ENCODE measurements at places on chromosomes 3 and 15. TPM values are rescaled to one million over a fixed set of nuclear protein-coding genes. Genes with fewer than 3 reads are reported as not detected.

DNA sequence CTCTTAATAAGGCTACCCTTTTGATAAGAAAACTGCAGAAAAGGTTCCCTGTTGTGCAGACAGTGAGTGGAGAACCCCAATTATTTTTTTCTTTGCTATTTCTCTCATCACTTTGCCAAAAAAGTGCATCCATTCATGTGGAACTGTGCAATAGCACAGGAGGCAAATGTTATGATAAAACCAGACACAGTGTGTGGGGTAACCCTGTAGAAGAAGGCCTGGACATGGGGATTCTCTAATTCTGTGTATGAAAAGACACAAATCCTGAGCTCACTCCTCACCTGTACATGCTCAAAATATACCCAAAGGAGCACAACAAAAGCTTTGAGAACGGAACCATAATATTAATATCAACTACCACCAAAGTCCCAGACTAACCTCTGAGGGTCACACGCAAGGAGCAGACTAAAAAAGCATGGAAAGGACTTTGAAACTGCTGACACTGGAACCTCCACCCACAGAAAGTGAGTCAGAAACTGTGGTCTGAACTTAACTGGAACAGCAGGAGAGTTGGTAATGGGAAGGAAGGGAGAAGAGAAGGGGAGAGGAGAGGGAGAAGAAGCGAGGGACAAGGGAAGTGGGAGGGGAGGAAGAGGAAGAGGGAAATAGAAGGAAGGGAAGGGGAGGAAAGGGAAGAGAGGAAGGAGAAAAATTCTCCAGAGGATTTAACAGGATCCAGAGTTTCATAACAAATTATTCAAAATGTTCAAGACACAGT lies 299.9 kb downstream of the TBC1D5 start:
- DNase-seq: no peak

GRCh38 chr3:52800079-52800478 lies 5.5 kb downstream of the ITIH3 start:
- no peak for DNase-seq

GRCh38 chr3:127053979-127054378 lies 71.1 kb downstream of the PLXNA1 start:
- DNase-seq: peak; percentile 41

- no peak for DNase-seq
Measured at GRCh38 chr3:31105438-31106077, 211.1 kb upstream of the GADL1 start.

DNA sequence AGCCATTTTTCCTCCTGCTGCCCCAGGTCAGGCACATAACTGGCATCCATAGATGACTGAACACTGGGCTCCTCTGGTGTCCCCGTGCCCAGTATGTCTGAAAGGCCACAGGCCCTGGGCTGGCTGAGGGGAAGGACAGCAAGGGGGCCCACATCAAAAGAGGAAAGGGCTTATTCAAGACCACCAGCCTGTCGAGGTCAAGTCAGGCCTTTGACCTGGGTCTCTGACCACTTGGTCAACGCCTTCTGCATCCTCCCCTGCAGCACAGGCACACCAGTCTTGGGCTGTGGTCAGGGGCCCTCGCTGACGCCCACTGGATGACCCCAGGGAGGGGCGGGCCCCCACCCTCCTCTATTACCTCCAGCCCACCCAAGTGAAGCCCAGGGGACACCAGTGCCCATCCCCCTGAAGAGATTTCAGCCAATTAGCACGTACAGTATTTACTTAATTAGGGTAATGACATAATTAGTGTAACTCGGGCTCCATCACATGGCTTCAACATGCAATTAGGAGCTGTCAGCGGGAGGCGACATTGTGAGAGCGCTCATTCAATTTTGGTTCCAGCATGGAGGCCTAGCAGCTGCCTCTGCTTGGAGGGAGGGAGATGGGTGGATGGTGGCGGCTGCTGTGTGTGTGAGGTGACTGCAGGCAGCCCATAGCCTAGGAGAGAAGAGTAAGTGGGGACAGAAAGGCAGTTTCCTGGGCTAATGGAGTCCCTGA lies 13.5 kb upstream of the DNAH1 start:
- DNase-seq: no peak

GRCh38 chr3:59372346-59372745 lies 322.5 kb upstream of the CFAP20DC start:
- DNase-seq: no peak

DNA sequence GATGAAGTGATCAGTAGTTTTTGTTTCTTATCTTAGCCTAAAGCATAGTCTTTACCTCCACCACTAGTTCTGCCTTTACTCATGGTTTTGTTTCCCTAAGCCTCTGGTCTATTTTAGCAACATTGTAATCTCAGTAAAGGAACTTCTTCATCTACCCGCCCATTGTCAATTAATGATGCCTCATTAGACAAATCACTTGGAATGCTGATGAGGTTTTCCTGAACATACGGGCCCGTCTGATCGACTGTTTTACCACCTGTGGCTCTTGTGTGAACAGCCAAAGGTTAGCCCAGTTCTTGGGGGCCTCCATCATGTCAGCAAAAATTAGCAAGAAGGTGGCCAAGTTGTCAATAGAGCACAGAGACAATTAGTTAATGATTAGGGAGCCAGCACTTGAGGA lies 470.1 kb upstream of the ARRDC4 start:
- no peak for DNase-seq

- no peak for DNase-seq
Measured at GRCh38 chr15:64341961-64342360, 14.0 kb downstream of the CSNK1G1 start.

DNA sequence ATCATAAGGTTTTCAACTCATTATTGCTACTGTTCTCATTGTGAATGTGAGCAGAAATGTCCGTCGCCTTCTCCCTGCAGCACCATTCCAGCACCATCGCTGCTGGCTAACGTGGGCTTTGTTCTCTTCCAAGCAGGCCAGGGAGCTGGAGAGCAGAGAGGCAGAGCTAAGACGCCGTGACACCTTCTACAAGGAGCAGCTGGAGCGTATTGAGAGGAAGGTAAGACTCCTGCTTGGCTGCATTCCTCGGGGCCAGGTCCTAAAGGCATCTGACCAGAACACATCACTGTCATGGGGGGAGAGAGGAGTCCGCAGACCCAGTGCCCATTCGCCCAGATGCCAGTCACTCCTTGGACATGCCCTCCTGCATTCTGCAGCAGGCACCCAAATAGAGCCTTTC lies 130.4 kb upstream of the PLXNA1 start:
- no peak for DNase-seq

DNA sequence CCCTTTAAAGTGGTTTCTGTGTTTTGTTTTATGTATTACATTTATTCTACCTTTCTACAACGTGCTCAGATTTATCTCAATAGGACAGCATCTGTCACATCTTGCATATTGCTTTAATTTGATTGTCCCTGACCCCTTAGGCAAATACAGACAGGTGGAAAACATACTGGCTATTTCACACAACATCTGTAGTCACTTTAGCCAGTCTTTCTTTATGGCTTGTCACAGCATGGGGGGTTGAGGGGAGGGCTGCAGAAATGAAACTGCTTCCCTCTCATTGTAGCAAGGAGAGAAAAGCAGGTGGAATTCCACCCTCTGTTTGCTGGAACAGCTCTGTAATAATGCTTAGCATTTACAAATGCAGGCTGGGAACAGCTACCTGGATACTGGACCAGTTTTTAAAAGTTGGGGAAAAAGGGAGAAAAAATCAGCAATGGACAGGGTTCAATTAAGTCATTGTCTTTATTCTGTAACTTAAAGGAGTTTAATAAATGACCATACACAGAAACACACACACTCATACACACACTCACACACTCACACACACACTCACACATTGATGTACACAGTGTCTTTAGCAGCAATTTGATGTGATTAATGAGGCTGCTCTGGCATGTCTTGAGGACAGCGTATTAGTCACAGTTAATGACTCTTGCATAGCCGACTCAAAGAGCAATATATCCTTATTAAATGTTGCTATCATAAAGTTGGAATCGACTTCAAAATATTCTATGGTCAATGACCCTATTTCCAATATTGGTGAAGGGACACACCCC lies 283.7 kb upstream of the GBE1 start:
- no peak for DNase-seq

DNA sequence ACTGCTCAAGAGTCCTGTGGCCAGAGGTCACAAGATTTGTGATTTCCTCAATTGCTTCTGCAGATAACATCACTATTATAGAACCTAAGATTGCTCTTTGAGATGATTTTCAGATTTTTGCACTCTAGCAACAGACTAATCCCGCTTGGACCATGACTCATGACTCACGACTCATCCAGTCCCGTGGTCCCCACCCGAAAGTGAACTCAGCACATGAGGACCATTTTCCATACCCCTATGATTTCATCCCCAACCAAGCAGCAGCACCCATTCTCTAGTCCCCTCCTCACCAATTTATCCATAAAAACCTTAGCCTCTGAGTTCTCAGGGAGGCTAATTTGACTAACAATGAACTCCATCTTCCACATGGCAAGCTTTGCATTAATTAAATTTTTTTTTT lies 106.3 kb upstream of the ALCAM start:
- DNase-seq: no peak

Gene LRRC34
- total RNA-seq: 1.0 TPM

Gene FGD5
- total RNA-seq: 36.2 TPM

Gene XYLB
- 2.2 TPM for total RNA-seq

Gene AGBL1
- not detected for total RNA-seq

Gene SPINK8
- total RNA-seq: not detected

Gene CRYBG3
- total RNA-seq: 39.1 TPM
